ENCODE measurements at places on chromosomes 5 and 9. TPM values are rescaled to one million over a fixed set of nuclear protein-coding genes. Genes with fewer than 3 reads are reported as not detected.
A peak's percentile ranks its signal among the peaks of the same experiment; 100 is the strongest.

AP3S1 gene
- 258 TPM for total RNA-seq

DNA sequence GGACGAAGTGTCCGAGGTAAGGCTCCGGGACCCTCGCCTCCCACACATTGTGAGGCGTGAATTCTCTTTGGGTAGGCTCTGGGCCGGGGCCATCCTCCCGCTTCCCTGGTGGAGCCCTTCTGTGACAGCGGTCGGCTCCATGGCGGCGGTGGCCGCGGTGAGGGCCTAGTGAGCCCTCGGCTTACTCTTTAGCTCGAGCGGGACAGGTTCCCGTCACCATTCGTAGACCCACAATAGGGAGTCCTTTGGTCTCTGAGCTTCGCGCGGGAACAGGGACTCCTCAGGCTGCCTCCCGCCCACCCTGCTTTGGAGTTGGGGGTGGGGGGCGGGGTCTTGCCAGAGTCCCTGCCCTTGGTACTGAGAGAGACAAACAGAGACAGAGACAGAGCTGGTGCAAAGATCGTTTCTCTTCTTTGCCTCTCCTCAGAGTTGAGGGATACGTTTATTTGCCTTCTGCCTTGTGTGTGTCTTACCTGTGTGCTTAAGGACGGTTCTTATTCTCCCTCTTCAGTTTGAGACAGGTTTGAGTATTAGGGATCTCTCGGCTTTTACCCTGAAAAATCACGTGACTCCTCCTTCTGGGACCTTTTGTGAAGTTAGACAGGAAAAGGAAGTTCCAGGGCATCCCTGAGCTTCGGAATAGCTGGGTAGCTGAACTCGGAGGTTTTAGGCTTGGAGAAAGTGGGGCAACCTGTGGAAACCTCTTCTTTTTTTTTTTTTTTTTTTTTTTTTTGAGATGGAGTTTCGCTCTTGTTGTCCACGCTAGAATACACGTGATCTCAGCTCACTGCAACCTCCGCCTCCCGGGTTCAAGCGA is 833 bp downstream of the ANKHD1 start:
- DNase-seq, result peak; percentile 36

- no peak for DNase-seq
Measured at GRCh38 chr9:121447321-121447834, 52.3 kb downstream of the GGTA1 start.

DNA sequence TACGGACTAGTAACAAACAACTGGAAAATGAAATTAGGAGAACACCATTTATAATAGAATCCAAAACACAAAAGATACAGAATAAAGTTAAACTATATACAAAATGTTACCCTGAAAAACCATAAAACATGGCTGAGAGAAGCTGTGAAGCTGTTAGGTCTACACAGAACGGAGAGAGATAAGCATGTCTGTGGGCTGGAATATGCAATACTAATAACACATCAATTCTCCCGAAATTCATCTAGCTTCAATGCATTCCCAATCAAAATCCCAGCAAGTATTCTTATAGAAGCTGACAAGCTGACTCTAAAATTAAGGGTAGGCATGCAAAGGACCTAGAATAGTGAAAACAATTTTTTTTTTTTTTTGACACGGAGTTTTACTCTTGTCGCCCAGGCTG is 32.5 kb downstream of the CAMSAP1 start:
- DNase-seq, result no peak

GRCh38 chr5:167916706-167917105 is 374.7 kb upstream of the WWC1 start:
- DNase-seq, result peak; percentile 14

CARD9 gene
- total RNA-seq, result 2.9 TPM

ENTPD8 gene
- 20.7 TPM for total RNA-seq

KIAA0825 gene
- 3.0 TPM for total RNA-seq

GRCh38 chr9:79567671-79568098 is 4.1 kb upstream of the TLE4 start:
- DNase-seq, result no peak

Measured in transverse colon (tissue), 4 donors.